ENCODE measurements at places on chromosomes 3 and 15.

GRCh38 chr3:61733876-61734275 is 172.5 kb downstream of the PTPRG start:
- DNase-seq = no peak

- DNase-seq = no peak
These were observed 65.0 kb downstream of the WWTR1 start for GRCh38 chr3:149592758-149593240.

GRCh38 chr3:120793601-120794000 is 51.1 kb downstream of the GTF2E1 start:
- DNase-seq = no peak

DNA sequence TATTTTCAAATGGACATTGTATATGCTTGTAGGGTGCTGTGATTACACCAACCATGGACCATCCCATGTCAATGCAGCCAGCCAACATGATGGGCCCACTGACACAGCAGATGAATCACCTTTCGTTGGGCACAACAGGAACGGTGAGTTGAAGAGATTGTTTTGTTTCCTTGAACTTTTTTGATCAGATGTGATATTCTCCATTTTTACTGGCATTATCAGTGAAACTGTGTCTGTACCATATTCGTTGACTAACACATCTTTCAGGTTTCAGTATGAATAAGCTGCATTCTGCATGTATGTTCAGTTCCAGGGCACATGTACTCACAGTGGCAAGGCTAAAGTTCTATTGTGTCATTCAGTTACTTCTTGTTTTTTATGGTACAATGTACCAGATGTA is 655.2 kb downstream of the RBMS3 start:
- no peak for DNase-seq

GRCh38 chr3:25901796-25902195 is 111.9 kb downstream of the OXSM start:
- no peak for DNase-seq

- no peak for DNase-seq
These were observed 264.9 kb downstream of the GBE1 start for GRCh38 chr3:81496407-81497104.

DNA sequence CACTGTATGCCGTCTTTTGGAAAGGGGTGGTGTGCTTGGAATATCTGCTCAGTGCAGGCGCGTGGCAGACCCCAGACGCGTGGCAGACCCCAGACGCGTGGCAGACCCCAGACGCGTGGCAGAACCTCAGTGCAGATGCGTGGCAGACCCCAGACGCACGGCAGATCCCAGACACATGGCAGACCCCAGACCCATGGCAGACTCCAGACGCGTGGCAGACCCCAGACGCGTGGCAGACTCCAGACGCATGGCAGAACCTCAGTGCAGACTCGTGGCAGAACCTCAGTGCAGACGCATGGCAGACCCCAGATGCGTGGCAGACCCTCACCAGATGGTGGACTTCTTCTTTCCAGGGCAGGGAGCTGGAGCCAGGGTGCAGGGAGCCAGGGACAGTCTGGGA is 637 bp upstream of the MUC4 start:
- no peak for DNase-seq

DNA sequence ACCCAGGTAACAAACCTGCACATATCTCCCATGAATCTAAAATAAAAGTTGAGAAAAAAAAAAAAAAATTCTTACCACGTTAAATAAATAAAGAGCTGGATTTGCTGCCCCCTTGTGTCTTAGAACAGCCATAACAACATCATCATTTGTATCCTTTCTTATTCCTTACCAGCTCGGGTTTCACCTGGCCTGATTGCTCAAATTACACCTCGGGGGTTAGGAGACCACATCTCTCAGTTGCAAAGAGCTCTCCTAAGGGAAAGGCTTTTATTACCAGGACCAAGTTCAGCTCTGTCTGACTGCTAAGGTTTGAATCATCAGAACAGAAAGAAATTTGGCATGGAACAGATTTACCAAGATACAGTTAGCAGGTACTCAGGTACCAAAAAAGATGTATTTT is 25.8 kb upstream of the RPL39L start:
- no peak for DNase-seq

- no peak for DNase-seq
These were observed 14.7 kb downstream of the IL16 start for GRCh38 chr15:81211376-81211775.

DNA sequence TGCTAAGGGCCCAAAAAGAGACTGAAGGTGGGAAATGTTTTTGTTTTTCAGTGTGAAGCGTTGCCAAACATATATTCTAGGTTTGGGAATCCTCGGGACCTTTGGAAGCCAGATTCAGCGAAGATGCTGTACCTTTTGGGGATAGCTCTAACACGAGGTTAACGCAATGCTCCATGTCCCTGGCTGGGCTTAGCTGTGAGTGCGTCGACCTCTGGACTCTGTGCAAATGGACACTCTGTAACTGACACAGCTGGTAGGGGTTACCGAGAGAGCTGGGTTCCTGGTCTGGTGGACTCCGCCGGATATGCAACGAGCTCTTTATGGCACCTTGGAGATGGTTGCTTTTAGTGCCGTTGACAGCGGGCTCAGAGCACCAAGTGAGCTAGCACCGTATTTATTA is 724 bp upstream of the SH3GL3 start:
- DNase-seq = no peak

DNA sequence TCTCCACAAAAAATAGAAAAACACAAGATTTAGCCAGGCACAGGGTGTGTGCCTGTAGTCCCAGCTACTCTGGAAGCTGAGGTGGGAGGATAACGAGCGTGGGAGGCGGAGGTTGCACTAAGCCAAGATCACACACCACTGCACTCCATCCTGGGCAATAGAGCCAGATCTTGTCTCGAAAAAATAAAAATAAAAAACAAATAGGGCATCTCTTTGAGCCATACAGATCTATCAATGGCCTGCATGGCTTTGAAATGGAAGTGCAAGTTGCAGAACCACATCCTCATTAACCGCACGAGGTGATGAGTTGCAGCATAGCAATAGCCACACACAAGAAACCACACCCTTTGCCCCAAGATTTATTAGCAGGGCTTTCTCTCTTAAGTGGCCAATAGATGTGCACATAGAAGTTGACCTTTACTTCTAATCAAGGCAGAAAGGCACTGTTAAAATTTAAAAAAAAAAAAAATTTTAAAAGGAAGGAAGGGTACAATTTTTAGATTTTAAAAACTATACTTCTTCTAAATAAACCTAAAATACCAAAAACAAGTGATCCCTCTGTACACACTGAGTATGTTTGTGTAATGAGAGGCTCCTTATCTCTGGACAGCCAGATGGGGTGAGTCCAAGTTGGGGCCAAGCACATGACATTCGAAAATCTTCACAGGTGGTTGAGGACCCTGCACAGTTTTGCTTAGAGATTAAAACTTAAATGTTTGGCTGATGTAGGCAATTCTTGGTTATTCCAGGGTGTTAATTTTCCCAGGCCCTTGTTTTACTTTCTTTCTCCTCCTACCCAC is 53.4 kb downstream of the FILIP1L start:
- no peak for DNase-seq

GRCh38 chr15:76492538-76492937 is 156.0 kb downstream of the ISL2 start:
- DNase-seq = no peak

DNA sequence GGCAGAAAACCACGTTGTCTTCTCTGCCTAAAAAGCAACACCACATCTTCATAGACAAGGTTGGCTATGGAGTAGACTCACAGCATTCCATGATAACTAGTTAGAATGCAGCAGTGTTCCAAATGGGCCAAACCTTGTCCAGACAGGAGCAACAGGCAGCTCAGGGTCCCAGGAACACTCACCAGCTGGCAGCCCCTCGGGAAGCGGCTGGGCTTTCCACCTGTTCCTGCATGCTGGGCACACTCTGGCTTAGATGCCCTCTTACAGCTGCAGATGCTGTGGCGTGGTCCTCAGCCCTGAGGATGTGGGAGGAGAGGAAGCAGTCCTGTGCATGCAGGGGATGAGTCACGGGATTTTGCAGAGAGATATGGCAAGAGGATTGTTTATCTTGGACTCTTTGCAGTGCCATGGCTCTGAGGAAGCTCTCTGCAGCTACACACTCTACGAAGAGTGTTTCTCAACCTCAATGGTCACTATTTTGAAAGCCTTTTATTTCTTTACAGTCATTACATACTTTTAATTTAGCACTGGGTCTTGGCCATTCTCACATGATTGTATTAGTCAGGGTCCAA is 11.3 kb downstream of the NRROS start:
- no peak for DNase-seq

DNA sequence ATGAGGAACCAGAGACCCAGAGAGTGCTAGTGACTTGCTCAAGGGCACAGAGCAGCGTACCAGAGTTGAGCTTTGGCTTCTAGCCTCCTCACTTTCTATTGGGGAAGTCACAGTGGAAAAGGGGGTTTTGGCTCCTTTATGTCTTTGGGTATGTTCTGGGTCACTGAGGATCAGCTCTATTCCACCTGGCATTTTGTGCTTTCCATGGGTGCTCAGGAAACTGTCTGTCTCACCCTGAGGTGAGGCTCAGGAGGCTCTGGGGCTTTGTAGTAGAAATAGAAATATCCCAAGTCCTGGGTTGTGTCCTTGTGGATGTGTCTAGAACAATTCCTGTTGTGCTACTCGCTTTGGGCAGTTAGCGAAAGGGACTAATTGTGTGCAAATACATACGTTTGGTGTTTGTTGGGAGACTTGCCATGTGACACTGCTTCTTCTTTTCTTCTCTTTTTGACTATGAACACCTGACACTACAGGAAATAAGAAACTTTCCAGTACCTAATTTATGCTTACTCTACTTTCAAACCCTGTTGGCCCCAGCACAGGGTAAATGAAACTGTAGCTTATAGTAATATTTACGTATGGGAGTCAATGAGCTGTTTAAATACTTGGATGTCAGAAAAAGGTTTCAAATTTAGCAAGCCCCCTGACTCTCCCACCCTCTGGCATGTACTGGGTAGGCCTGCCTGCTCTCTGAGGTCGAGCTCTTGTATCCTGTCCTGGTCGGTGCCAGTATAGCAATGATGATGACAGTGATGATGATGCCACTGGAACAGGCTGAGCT is 35.6 kb downstream of the SMAD3 start:
- DNase-seq = no peak

GRCh38 chr3:82999777-83000176 is 1238.3 kb upstream of the GBE1 start:
- no peak for DNase-seq

DNA sequence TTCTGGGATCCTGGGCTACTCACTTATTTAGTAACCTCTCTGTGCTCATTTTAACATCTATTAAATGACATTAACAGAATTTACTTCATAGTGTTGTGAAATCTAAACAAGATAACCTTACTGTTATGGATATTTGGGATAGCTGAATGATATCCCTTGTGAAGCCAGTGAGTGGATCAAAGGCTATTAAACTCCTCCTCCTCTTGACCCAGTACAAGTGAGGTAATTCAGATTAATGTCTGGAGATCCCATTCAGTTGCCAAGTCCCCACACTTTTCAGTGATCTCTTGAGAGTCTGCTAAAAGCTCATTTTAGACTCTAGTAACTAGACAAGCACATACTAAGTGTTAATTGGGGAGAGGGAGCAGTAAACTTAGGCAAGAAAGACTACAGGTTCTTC is 2.5 kb upstream of the ANKRD28 start:
- no peak for DNase-seq

GRCh38 chr3:140204271-140204984 is 269.4 kb downstream of the CLSTN2 start:
- DNase-seq = no peak

DNA sequence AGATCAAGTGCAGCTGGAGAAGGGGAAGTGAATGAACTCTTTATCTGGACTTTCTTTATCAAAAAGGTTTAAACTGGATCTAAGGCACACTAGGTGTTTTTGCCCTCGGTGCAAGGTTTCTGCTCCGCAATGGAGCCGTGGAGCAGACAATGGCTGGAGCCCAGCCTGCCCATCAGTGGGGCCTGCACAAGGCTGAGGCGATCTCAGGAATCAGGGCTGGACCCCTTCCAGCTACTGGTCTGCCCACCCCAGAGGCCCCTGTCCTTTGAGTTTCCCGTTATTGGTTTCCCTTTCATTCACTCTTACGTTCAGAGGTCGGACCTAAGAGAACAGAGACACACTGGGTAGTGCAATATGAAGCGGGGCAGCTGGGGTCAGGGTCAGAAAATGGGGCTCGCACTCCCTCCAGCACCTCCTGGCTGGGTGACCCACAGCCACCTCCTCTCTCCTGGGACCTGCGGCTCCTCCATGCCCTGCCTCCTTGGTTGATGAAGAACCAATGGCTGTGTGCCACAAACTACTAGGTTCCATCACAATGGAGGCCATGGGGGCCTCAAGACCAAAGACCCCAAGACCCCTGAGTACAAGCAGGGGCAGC is 164.6 kb downstream of the CHSY1 start:
- no peak for DNase-seq

DNA sequence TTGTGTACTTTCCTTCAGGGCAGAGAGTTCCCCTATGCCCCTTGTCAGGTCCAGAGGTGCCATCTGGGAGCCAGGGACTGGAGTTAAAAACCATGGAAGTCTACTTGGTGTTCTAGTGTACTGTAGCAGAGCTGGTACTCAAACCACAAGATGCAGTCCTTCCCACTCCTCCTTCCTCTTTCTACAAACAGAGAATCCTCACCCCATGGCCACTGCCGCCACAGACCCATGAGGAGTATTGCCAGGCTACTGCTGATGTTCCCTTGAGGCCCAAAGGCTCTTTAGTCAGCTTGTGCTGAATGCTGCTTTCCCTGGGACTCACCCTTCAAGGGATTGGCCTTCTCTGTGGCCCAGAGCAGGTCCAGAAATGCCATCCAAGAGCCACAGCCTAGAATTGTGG is 229.2 kb upstream of the ZPLD1 start:
- DNase-seq = no peak

- DNase-seq = no peak
These were observed 34.9 kb downstream of the TMEM39A start for GRCh38 chr3:119428538-119428937.

DNA sequence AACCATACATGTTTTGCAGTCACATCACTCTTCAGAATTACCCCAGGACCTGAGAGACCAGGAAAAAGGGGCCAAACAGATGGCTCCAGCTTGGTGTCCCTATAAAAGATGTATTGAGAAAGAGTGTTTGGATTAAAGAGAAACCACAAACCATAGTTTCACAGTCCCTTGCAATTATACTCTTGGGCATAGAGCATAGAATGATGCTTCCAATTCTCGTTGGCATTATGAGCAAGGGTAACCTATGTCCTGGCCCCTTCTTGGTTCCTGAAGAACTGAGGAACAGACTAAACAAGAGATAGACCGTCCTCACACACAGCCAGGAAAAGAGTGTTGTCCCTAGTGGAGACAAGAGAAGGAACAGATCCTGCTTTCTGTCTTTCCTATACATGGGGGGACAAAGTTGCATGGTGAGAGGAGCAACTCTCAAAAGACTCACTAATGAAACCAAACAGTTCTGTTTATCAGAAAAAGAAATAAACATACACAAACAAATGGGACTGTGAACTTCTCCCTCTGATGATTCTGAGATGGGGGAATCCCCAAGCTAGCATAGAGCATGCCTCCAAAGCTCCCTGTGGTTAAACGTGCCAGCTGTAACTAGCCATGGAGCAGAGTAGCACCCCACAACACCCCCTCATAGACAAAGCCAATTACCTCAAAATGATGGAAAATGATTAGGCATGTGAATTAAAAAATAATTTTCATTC is 908.6 kb downstream of the NTRK3 start:
- no peak for DNase-seq
